ENCODE measurements at places on chromosomes 5 and 9. TPM values are rescaled to one million over a fixed set of nuclear protein-coding genes. Genes with fewer than 3 reads are reported as not detected.

SIT1 gene
- polyA plus RNA-seq: 0.33 TPM

MEGF10 gene
- 0.83 TPM for polyA plus RNA-seq

SCGB3A2 gene
- polyA plus RNA-seq: not detected

PLAC8L1 gene
- polyA plus RNA-seq: 2.6 TPM

ZNF300 gene
- polyA plus RNA-seq: 37.0 TPM

SQSTM1 gene
- polyA plus RNA-seq: 112 TPM

OR1L1 gene
- polyA plus RNA-seq: not detected

ANXA6 gene
- polyA plus RNA-seq: 120 TPM

SAXO1 gene
- 0.14 TPM for polyA plus RNA-seq

SLC6A3 gene
- polyA plus RNA-seq: 0.40 TPM

KIF3A gene
- 35.9 TPM for polyA plus RNA-seq

HAVCR1 gene
- 0.70 TPM for polyA plus RNA-seq

AJM1 gene
- polyA plus RNA-seq: 1.7 TPM

C5orf52 gene
- not detected for polyA plus RNA-seq

PCDHGA9 gene
- 4.8 TPM for polyA plus RNA-seq

ZNF367 gene
- polyA plus RNA-seq: 7.6 TPM

SLC45A2 gene
- polyA plus RNA-seq: 0.96 TPM

PPWD1 gene
- 89.8 TPM for polyA plus RNA-seq
